Spinal cord (tissue), 10 donors: ENCODE measurements at places on chromosomes 12 and 14.

GRCh38 chr12:45599196-45599595, 130.3 kb upstream of the ARID2 start:
- no peak for DNase-seq

GRCh38 chr14:96484399-96484798, 17.8 kb upstream of the PAPOLA start:
- DNase-seq, result no peak

GRCh38 chr14:98926801-98927200, 345.2 kb downstream of the BCL11B start:
- no peak for DNase-seq

GRCh38 chr12:53287741-53288216, 7.6 kb upstream of the PFDN5 start:
- DNase-seq, result no peak

DNA sequence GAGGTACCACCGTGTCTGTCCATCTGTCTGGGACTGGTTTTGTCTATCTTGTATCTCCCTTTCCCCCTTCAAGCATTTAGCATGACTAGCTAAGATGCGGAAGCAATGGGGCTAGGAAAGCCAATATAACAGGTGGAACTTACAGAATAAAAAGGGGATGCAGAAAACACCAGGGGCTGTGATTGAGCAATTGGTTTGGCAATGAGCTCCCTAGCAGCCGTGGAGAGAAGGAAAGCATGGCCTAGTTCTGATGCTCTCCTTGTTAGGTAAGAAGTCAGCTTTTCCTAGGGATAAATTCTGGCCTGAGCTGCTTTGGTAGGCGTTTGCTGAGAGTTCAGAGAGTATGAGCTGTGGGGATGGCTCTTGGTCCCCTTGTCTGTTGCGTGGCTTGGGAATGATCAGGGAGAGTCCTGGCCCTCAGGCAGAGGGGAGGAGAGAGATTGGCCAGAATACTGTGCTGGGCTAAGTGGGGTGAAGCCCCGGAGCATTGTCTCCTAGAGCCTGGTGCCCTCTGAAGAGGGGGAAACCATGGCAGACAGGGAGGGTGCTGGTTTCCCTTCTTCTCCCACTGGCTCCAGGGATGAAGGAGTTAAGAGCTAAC, 7.1 kb downstream of the SETD1B start:
- no peak for DNase-seq

- peak; percentile 59 for DNase-seq
Measured at GRCh38 chr12:30823156-30823699, 68.5 kb upstream of the CAPRIN2 start.

- no peak for DNase-seq
Measured at GRCh38 chr12:67647181-67647798, 1.3 kb upstream of the DYRK2 start.

GRCh38 chr14:31109257-31109656, 83.1 kb upstream of the STRN3 start:
- DNase-seq, result no peak

- DNase-seq, result no peak
Measured at GRCh38 chr12:4082809-4083403, 190.7 kb upstream of the CCND2 start.

- DNase-seq, result no peak
Measured at GRCh38 chr14:102234331-102235264, 70.4 kb downstream of the MOK start.

DNA sequence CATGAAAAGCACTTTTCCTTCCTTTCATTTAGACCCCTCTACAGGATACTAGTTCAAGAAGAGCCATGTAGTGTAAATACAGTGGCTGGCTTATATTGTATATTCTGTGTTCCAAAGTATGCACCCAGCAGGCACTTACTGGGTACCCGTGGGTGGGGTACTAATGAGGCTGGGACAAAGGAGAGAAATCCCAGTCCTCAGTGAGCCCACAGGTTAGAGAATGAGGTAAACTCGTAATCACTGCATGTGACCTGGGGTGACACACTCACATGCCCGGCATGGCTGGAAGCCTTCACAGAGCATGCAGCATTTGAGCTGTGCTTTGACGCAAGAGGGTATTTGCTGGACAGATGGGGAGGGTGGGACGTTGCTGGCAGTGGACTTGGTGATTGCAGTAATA, 17.1 kb downstream of the SLC24A4 start:
- DNase-seq, result no peak

- DNase-seq, result no peak
Measured at GRCh38 chr12:109562871-109563270, 10.4 kb downstream of the MMAB start.

DNA sequence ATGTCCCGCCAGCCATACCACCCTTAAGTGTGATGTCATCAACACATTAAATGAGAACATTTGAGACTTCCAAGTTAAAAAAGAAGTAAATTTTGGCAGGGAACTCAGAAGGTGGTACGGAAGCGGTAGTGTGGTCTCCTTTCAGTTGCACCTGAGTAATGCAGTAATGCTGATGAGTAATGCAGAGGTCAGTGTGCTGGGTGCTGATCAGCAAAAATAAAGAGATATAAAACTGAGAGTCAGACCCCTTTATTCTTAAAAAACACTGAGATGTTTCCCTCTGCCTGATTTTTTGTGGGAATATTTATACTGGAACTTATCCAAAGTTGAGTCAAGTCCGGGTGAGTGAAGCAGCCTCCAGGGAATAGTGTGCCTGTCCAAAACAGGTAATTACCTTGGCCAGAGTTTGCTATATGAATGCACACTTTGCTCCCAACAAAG, 370.6 kb upstream of the PRICKLE1 start:
- no peak for DNase-seq

- DNase-seq, result no peak
Measured at GRCh38 chr14:36130186-36130585, 46.3 kb downstream of the PTCSC3 start.
